H1 (cell line): ENCODE measurements at places on chromosomes 4 and X. TPM values are rescaled to one million over a fixed set of nuclear protein-coding genes. Genes with fewer than 3 reads are reported as not detected.

The APLN gene
- polyA plus RNA-seq, result 1.6 and 1.8 TPM in 2 replicates

The TRIM60 gene
- polyA plus RNA-seq, result not detected in 2 replicates

The FAM9C gene
- 0.03 TPM in 1 of 2 replicates, not detected in the other for polyA plus RNA-seq

The PRSS12 gene
- polyA plus RNA-seq, result 2.5 and 2.6 TPM in 2 replicates

The GUCY1A1 gene
- polyA plus RNA-seq, result 0.05 TPM in 1 of 2 replicates, not detected in the other

The VCX gene
- 0.22 TPM in 1 of 2 replicates, not detected in the other for polyA plus RNA-seq

The FGD1 gene
- 6.8 and 10.4 TPM in 2 replicates for polyA plus RNA-seq

The RIPPLY1 gene
- polyA plus RNA-seq, result not detected in 2 replicates

The DRP2 gene
- polyA plus RNA-seq, result 0.18 and 0.24 TPM in 2 replicates

The CXCL8 gene
- polyA plus RNA-seq, result not detected in 2 replicates

The GABRA4 gene
- polyA plus RNA-seq, result 0.09 and 0.33 TPM in 2 replicates

The FAM149A gene
- 6.1 and 9.0 TPM in 2 replicates for polyA plus RNA-seq

The EFHC2 gene
- polyA plus RNA-seq, result 0.91 and 1.8 TPM in 2 replicates

The DMP1 gene
- 0.05 TPM in 1 of 2 replicates, not detected in the other for polyA plus RNA-seq

The F9 gene
- polyA plus RNA-seq, result not detected in 2 replicates

The ARX gene
- 0.05 TPM in 1 of 2 replicates, not detected in the other for polyA plus RNA-seq

The CXCL5 gene
- polyA plus RNA-seq, result 8.5 and 15.6 TPM in 2 replicates

The REPS2 gene
- 0.79 and 1.3 TPM in 2 replicates for polyA plus RNA-seq

The ABLIM2 gene
- polyA plus RNA-seq, result 3.0 TPM in 2 replicates

The LNX1 gene
- polyA plus RNA-seq, result 2.7 TPM in 2 replicates

The FRMD7 gene
- polyA plus RNA-seq, result not detected in 2 replicates

The GPR101 gene
- not detected in 2 replicates for polyA plus RNA-seq

The PTPN13 gene
- polyA plus RNA-seq, result 11.5 and 12.7 TPM in 2 replicates

The PDCL2 gene
- not detected in 2 replicates for polyA plus RNA-seq

The YIPF7 gene
- not detected in 2 replicates for polyA plus RNA-seq

The BEX1 gene
- polyA plus RNA-seq, result 39.9 and 61.0 TPM in 2 replicates

The CWH43 gene
- not detected in 2 replicates for polyA plus RNA-seq

The PHOX2B gene
- polyA plus RNA-seq, result not detected in 2 replicates
